Cardiac septum (tissue), 1 donor: ENCODE measurements at places on chromosomes 1 and 21.

GRCh38 chr1:225410036-225410435 lies 17.8 kb downstream of the LBR start:
- no peak for DNase-seq

- DNase-seq: no peak
Measured at GRCh38 chr1:175062339-175062738, 5.3 kb upstream of the TNN start.

DNA sequence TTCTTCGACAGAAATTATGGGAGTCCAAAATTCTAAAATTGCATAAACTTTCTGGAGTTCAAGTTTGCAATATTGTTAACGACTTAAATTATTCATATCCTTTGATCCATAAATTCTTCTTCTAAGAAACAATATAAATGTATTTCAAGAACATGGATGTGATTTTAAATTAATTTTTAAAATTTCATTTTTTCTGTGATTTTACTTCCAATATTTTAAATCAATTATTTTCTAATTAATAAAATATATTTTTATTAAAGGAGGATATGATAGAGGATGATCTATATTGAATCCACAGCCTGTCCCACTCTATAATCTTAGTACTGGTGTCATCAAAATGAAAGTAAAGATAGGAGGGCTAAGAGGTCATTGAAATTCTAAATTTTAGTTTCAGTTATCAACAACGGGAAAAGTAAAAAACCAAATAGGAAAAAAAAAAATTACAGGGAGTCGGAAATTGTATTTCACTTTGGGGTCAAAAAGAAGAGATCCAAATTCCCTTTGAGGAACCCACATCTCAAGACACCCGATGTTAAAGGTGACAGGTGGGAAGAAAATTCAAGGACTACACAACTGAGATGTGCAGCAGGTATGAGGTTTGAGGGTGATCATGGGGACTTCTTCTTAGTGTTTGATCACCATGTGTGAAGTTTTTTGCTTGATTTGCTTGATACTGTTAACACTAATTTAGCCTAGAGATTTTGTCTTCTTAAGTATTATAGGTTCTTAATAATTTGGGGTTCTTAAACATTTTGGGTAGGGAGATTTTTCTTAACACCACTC lies 154.8 kb upstream of the RGS18 start:
- no peak for DNase-seq

DNA sequence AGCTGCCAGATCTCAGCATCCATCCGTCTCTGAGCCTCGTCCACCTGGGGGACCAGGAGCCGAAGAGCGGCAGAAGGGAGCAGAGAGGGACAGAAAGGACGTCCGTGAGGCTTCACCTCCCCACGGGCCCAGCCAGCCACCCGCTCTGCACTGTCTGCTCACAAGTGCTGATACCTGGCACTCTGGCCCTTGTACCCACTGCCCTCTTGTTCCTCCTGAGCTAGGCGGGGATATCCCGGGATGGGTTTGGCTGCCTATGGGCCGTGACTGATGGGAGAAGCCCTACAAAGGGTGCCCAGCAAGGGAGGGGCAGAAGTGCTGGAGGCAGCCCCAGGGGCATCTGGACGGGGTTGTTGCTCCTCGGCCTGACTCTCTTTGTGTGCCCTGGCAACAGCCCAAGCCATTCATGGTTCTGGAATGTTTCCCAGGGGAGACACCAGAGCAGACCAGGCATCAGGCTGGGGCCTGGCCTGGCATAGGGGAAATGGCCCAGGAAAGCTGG lies 57.6 kb downstream of the LDLRAD2 start:
- peak; percentile 88 for DNase-seq

GRCh38 chr1:65068202-65069010 lies 79.6 kb upstream of the AK4 start:
- DNase-seq: no peak
